ENCODE measurements at places on chromosomes 11 and 22.

DNA sequence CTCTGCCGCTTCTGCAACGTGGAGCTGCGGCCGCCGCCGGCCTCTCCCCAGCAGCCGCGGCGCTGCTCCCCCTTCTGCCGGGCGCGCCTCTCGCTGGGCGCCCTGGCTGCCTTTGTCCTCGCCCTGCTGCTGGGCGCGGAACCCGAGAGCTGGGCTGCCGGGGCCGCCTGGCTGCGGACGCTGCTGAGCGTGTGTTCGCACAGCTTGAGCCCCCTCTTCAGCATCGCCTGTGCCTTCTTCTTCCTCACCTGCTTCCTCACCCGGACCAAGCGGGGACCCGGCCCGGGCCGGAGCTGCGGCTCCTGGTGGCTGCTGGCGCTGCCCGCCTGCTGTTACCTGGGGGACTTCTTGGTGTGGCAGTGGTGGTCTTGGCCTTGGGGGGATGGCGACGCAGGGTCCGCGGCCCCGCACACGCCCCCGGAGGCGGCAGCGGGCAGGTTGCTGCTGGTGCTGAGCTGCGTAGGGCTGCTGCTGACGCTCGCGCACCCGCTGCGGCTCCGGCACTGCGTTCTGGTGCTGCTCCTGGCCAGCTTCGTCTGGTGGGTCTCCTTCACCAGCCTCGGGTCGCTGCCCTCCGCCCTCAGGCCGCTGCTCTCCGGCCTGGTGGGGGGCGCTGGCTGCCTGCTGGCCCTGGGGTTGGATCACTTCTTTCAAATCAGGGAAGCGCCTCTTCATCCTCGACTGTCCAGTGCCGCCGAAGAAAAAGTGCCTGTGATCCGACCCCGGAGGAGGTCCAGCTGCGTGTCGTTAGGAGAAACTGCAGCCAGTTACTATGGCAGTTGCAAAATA is 816 bp downstream of the PDE3B start:
- peak; percentile 60 for DNase-seq

DNA sequence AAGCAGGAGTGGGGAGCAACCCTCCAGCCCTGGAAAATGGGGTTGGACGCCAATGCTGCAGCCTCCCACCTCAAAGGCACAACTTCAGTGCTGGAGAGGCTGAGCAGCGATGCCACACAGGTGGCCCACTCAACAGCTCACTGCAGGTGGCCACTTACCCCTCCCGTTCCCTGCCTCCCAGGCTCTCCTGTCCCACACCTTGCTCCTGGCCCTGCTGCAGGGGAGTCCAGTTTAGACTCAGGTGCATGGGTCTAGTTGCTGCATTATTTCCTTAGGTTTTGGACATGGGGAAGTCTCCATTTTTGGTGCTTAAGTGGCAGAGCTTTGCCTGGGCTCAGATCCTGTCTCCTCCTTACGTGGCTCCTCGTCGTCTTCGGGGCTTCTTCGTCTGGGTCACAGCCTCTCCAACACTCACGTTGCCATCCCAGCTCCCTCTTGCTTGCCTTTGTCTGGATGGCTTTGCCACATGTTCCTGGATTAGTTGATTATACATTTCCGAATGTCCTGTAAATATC is 898.3 kb downstream of the BRD1 start:
- no peak for DNase-seq

DNA sequence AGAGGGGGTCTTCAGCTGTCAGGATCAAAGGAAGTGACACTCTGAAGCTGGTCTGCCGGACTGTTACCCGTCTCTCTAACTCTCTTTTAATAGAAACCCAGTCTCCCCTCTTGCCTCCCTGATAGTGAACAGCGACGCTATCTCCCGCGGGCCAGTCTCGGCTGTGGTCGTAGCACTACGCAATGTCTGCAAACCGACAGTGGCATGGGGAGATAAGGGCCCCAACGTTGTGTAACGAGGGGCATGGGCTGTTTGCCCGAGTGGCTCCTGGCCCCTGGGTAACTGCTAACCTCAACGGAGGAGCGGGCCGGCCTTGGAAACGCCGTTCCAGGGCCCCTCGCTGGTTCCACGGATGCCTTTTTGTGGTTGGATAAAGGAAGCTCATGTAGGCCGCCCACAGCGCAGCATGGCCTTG is 23.3 kb downstream of the ZBTB16 start:
- no peak for DNase-seq

- DNase-seq, result peak; percentile 34
Observed at GRCh38 chr11:6622261-6623171, 3.3 kb upstream of the TPP1 start.

DNA sequence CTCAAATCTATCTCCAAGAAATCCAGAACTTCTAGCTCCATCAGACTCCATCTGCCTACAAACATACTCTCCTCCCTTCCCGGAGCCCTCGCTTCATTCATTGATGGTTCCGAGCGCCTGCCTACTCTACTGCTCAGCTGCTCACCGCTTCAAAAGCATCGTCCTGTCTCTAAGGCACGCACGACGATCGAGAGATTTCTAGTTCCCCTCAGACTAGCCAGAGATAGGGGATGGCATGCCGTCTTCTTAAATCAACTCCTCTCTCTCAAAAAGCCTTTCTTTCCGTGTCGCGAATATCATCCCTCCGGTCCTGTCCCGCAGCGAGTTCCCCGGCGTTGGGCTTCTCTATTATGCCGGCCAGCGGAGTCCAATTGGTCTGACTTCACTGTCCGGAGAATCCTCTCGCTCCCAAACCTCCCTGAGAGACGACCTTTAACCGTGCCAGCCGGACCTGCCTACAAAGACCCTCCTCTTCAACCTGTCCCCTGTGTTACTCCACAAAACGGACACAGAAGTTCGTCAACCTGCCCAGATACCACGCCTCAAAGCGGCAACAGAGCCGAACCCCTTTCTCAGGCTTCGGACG is 592 bp downstream of the EEF1G start:
- peak; percentile 53 for DNase-seq

DNA sequence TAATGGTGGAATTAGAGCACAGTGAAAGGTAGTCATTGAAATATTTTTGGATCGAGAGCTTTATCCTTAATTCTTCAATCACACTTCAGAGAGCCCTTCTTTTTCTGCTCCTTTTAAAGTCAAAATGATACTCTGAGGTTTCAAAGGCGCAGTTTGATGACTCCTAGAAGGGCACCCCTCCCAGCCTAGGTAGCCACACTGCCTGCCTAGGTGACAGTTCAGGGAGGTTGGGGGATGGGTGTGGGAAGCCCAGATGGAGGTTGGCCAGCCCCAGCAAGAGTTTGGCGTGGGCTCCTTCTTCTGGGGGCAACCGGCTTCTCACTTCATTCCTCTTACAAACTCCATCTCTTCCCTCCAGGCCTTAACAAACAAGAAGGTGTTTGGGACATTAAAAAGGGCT is 28.6 kb upstream of the PHF21A start:
- DNase-seq, result no peak

- DNase-seq, result no peak
Observed at GRCh38 chr11:62012451-62012831, 45.0 kb upstream of the FTH1 start.

GRCh38 chr11:57772562-57772961 is 11.0 kb downstream of the CTNND1 start:
- DNase-seq, result no peak

DNA sequence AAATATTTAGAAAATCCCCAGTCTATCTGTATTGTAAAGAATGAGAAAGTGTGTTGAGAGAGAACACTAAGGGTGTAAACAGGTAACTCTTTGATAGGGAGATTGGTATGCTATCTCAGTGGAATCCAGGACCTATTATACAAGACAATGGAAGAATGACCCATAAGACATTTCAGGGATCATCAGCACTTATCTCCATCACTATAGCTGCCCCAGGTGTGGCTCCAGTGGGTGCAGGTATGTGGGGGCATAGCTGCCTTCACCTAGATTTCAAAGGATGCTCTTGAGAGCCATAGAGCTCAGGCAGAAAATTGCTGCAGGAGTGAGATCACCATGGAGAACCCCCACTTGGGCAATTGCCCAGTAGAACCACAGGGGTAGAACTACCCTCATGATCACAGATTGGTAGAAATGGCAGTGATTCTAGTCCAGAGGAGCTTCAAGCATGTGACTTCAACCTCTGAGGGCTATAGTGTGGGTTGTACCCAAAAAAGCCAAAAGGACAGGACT is 252.3 kb upstream of the TBCEL start:
- no peak for DNase-seq

DNA sequence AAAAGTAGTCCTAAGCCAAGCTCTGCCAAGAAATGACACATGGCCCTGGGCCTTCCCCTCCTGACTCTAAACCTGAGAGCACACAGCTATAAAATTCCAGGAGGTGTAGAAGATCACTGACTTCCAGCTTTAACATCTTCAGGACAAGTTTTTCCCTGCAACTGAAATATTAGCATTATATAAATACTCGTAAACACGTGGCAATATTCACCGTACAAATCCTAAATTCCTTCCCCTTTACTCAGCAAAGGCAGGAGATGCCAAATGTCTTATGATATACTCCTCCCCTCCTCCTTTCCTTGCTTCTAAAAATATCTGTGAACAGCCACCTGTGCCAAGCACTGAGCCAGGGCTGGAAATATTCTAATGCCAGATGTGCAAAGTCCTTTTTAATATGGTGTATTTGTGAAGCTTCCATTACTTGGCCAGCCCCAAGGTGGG is 194.0 kb downstream of the LARGE1 start:
- DNase-seq, result no peak

DNA sequence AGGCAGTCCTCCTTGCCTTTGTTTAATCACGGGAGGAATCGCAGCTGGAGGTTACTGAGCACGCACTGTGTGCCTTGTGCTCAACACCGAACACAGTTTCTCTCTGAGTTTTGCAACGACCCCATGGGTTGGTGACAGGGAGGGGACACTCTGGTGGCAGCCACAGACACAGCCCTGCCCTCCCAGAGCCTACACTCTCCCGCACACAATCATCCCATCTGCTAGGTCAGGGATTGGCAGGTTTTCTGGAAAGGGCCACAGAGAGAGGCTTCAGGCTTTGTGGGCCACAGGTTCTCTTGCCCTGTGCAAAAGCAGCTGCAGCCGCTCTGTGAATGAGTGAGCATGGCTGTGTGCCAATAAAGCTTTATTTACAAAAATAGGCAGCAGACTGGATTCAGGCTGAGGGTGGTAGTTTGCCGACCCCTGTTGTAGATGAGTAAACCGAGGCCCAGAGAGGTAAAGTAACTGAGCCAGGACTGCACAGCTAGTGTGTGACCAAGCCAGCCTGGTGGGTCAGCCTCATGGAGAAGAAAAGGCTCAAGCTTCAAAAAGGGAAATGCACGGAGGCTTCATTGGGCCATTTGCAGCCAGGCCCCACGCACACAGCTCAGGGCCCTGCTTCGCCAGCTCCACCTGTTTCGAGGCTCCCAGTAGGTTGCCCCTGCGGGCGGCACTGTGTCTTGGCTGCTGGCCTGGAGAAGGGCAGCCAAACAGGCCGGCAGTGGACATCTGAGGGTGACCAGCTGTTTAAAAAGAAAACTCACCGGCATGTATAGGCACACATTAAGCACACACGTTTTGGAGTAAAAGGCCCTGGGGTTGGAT is 16.3 kb downstream of the LTO1 start:
- DNase-seq, result no peak

- DNase-seq, result no peak
Observed at GRCh38 chr11:118628031-118628430, 20.6 kb downstream of the PHLDB1 start.

GRCh38 chr11:65791719-65792213 is 4.9 kb downstream of the OVOL1 start:
- peak; percentile 76 for DNase-seq

DNA sequence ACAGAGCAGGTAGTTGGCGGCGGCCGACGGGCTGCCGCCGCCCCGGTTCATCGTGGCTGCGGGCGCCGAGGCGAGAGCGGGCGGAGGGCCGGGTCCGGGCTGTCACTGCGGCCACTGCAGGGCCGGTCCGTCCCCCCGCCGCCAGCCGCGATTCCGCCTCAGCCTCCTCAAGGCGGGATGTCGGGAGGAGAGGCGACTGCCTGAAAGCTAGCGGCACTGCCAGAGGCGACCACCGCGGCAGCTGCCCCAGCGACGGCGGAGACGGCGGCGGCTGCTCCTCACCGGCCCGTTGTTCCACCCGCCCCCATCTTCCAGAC is 234 bp downstream of the SESN3 start:
- no peak for DNase-seq

DNA sequence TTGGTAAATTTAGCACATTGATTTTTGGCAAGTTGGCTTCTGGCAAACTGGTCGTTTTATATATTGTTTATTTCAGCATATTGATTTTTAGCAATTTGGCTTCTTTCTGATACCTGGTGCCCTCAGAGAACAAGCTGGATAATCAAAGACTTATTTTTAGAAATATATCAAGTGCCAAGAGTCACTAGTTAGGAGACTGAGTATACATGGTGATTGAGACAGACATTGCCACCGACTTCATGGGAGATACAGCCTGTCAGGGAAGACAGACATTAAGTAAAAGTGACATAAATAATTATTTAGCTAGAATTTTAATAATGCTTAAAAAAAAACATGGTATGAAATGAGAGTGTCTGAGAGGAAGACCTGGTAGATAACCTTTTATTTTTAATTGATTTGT is 242.3 kb upstream of the MTNR1B start:
- DNase-seq, result no peak

- no peak for DNase-seq
Observed at GRCh38 chr22:43473031-43473430, 61.2 kb downstream of the MPPED1 start.

- DNase-seq, result no peak
Observed at GRCh38 chr11:110735455-110736170, 23.4 kb upstream of the ARHGAP20 start.

- DNase-seq, result no peak
Observed at GRCh38 chr11:116895048-116895757, 57.8 kb upstream of the APOA1 start.

DNA sequence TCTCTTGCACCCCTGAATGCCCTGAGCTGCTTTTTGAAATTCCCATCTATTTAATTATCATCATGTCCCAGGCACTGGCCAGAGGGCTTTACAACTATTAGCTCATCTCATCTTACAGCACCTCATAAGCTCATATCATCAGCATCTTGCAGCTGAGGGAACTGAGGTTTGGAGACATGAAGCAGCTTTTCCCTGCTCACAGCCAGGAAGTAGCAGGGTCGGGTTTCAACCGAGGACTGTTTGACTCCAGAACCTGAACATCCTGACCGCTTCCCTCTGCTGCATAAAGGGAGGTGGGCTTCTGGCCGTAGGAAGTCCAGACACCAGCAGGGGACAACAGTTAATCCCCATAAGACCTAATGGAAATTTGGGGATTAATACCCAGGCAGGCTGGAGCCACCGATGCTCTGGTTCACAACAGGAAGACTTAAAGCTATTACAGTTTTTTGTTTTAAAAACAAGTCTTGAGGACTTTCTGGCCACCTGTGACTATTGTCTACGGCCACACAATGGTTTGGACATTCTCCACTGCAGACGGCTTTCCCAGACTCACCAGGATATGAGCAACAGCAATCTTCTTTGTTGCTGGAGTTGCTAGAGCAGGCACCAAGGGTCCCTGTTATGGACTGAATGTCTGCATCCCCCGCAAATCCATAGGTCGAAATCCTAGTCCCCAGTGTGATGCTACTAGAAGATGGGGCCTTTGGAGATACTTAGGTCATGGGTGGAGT is 47.4 kb downstream of the CHST1 start:
- no peak for DNase-seq

GRCh38 chr11:67014343-67014742 is 8.6 kb upstream of the SYT12 start:
- DNase-seq, result no peak
